ENCODE measurements at places on chromosomes 12 and 14. TPM values are rescaled to one million over a fixed set of nuclear protein-coding genes. Genes with fewer than 3 reads are reported as not detected.

PLEKHG7 gene
- total RNA-seq, result not detected

ARHGEF25 gene
- 2.0 TPM for total RNA-seq

TMTC2 gene
- 13.9 TPM for total RNA-seq

SSTR1 gene
- total RNA-seq, result under 0.01 TPM

TSPAN11 gene
- total RNA-seq, result 5.7 TPM

CHST11 gene
- 4.8 TPM for total RNA-seq

CSRP2 gene
- 15.1 TPM for total RNA-seq

BDKRB1 gene
- not detected for total RNA-seq

RNU7-1 gene
- not detected for total RNA-seq

PRH2 gene
- total RNA-seq, result not detected

POLE2 gene
- 6.3 TPM for total RNA-seq

FAM186B gene
- total RNA-seq, result 0.22 TPM

CACNA1C gene
- total RNA-seq, result 0.44 TPM

MYL2 gene
- 0.65 TPM for total RNA-seq

DLK1 gene
- total RNA-seq, result not detected

INSM2 gene
- total RNA-seq, result not detected

ADCY6 gene
- total RNA-seq, result 36.3 TPM

LTBP2 gene
- total RNA-seq, result 6.2 TPM

PCED1B gene
- total RNA-seq, result 0.20 TPM

ZFHX2 gene
- under 0.01 TPM for total RNA-seq

AGAP2 gene
- total RNA-seq, result 0.20 TPM

ZNF641 gene
- 0.22 TPM for total RNA-seq

ALKBH2 gene
- total RNA-seq, result 5.4 TPM

INHBC gene
- total RNA-seq, result not detected

RTN1 gene
- total RNA-seq, result under 0.01 TPM

ANO6 gene
- total RNA-seq, result 62.3 TPM

SMAGP gene
- total RNA-seq, result 9.8 TPM

PIANP gene
- not detected for total RNA-seq

STAC3 gene
- total RNA-seq, result 0.40 TPM

SPATS2 gene
- total RNA-seq, result 11.7 TPM

CBLN3 gene
- total RNA-seq, result 0.20 TPM

VASH1 gene
- 15.3 TPM for total RNA-seq
